Anterior cingulate cortex (tissue), 58 donors: ENCODE measurements at places on chromosomes 16 and 17.

GRCh38 chr16:58831386-58831785 lies 97.3 kb upstream of the GOT2 start:
- DNase-seq = no peak

- DNase-seq = no peak
Observed at GRCh38 chr17:64032081-64032480, 11.6 kb upstream of the ICAM2 start.

DNA sequence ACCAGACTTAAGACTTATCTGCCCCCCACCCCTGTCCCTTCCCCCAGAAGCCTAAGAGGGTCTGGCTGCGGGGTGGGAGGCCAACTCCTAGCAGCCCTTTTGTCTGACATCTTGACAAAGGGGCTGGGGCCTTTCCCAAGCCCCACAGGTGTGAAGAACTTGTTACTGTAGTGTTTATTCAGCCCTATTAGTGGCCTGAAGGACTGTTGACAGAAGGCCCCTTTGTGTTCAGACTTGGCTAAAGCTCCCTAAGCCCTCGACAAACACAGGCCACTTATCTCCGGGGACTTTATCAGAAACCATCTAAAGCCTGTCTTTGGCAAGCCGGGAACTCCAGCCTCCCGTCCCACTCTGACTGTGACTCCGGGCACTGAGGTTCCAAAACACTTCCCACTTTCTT lies 129.8 kb downstream of the NTN1 start:
- DNase-seq = no peak

- no peak for DNase-seq
Observed at GRCh38 chr16:11836650-11837244, 14.6 kb downstream of the RSL1D1 start.

- DNase-seq = no peak
Observed at GRCh38 chr16:7077636-7078035, 255.0 kb upstream of the RBFOX1 start.

GRCh38 chr17:38919316-38920078 lies 5.9 kb upstream of the LASP1NB start:
- no peak for DNase-seq

GRCh38 chr17:81480140-81481072 lies 32.2 kb downstream of the ACTG1 start:
- no peak for DNase-seq

- DNase-seq = no peak
Observed at GRCh38 chr16:67169642-67170167, 633 bp upstream of the NOL3 start.

GRCh38 chr16:1331712-1332617 lies 1.5 kb upstream of the BAIAP3 start:
- peak; percentile 37 for DNase-seq

- DNase-seq = no peak
Observed at GRCh38 chr16:627454-628239, 3.1 kb upstream of the WFIKKN1 start.

- no peak for DNase-seq
Observed at GRCh38 chr16:2773188-2773968, 3.7 kb downstream of the ELOB start.

- no peak for DNase-seq
Observed at GRCh38 chr17:57490890-57491289, 234.6 kb downstream of the MSI2 start.

DNA sequence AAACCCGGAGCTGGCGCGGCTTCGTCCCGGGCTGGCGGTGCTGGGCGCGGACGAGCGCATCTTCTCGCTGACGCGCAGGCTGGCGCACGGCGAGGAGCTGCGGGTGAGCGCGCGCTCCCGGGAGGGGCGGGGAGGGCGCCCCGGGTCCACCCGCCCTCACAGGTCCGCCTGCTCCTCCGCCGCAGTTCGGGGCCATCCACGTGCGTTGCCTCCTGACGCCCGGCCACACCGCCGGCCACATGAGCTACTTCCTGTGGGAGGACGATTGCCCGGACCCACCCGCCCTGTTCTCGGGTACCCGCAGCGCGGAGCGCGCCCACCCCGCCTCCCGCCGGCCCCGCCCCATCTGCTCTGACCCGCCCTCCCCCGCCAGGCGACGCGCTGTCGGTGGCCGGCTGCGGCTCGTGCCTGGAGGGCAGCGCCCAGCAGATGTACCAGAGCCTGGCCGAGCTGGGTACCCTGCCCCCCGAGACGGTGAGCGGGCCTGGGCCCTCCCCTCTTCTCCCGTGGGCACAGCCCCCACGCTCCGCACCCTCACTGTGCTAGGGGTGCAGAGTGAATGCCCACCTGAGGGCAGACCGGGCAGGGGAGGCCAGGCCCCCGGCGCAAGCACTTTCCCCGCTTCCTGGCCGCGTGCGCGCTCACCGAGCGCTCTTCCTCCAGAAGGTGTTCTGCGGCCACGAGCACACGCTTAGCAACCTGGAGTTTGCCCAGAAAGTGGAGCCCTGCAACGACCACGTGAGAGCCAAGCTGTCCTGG lies 1.4 kb downstream of the HAGHL start:
- peak; percentile 66 for DNase-seq

- DNase-seq = no peak
Observed at GRCh38 chr17:57606111-57606875, 138.8 kb downstream of the CCDC182 start.

DNA sequence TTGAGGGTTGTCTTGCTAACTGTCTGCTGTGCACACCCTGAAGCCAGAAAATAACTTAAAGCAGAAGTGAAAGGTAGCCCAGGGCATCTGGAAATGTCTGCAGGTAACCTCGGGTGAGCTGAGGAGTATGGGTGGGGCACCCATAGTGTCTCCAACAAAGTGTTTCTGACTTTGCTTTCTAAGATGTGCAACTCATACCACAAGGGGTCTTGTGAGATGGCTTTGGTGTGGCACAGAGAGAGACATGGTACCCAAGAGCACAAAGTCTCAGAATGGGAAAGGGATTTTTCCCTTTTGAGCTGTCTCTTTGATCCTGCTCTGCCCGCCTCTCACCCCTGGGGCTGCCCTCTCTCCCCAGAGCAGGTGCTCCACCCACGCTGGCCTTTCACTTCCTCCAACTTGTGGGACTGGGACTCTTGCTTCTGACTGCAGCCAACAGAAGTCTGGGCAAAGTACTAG lies 6.9 kb downstream of the CHD9 start:
- DNase-seq = no peak

DNA sequence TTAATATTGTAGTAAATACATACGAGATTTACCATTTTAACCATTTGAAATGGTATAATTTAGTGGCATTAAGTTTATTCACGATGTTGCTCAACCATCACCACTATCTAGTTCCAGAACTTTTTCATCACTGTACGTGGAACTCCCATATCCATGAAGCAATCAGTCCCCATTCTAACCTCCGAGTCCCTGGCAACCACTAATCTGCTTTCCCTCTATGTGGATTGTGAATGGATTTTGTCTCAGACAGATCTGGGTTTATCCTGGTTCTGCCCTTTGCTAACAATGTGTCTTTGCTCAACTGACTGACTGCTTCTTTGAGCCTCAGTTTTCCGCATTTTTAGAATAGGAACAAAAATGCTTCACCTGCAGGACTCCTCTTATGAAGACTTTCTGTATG lies 51.4 kb downstream of the TANGO6 start:
- no peak for DNase-seq
